Lung (tissue), 17 donors: ENCODE measurements at places on chromosomes 4 and X. TPM values are rescaled to one million over a fixed set of nuclear protein-coding genes. Genes with fewer than 3 reads are reported as not detected.

GRCh38 chr4:47647029-47647428 lies 162.0 kb downstream of the ATP10D start:
- no peak for DNase-seq

DNA sequence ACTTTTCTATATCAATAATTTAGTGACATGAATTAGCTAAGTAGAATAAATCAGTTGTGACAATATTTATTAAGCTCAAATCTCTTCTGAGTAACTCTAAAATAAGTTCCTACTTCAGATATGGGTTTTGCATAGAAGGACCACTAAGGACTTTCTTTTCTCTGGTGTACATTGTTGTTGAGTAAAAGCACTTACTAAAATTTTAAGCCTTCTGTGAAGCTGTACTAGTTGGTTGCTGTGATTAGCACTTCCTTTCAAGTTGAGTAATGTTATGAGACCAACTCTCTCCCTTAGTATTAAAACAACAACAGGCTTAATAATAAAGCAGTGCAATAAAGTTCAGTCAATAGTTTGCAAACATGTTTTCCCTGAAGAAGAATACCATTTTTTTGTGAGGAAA lies 667.4 kb upstream of the NDST4 start:
- no peak for DNase-seq

The SLC6A14 gene
- 38.0 TPM for total RNA-seq

The AMER1 gene
- 4.0 TPM for total RNA-seq

- peak; percentile 53 for DNase-seq
Measured at GRCh38 chrX:136204571-136204970, 46.6 kb downstream of the MAP7D3 start.

GRCh38 chrX:40132751-40133150 lies 35.0 kb upstream of the BCOR start:
- no peak for DNase-seq

The IDS gene
- 39.8 TPM for total RNA-seq

GRCh38 chr4:25799522-25799921 lies 63.3 kb downstream of the SEL1L3 start:
- no peak for DNase-seq

DNA sequence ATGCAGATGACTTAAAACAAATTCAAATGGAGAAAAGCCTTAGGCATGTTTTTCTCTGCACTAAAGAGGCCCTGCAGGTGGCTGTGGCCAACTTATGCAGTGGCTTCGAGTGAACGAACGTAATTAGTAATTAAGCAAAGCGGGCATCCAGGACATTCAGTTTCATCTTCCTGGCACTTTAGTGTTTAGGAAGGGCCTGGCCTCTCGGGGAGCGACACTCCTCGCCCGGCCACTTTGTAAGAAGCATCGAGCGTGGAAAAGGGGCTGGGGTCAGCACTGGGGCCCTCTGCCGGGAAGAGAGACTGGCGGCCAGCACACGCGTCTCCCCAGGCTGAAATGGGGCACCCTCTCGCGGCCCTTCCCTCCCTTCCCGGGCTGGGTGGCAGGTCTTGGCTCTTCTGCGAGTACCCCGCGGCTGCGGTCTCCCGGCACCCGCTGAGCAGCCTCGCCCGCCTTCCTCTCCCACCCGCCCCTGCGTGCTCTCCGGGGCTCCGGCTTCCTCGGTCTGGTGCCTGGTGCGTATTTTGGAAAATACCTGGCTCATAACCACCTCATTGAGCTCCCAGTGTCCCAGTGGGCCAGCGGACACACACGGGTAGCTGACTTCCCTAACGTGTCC lies 677 bp upstream of the CYP4V2 start:
- peak; percentile 62 for DNase-seq

DNA sequence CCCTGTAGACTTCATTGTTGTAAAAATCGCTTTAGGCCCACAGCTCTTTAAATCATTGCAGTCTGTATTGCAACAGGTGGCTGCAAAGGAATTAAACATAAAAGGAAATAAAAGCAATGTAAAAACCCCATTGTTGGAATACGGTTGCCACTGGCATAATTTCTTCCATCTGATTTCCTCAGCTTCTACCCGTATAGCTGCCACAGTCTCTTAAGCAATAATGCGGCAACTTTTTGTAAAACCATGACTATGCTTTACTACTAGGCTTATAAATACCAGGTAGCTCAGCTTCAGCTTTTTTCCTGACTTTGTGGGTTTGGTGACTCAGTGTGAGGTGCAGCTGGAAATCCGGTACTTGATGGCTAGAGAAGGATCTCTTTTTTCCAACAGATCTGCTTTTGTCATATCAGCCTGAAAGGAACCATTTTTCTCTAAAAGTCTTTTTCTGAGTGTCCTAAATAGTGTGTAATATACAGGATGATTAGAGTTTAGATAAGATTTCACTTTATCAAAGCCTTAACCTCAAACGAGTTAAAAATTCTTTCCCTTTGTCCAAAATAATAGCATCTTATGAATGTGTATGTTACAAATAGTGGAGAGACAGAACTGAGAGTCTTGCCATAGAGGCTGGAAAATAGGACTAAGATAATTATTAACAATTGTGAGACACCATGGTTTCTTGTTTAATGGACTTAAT lies 268.0 kb downstream of the ADGRL3 start:
- DNase-seq: no peak

The ATP8A1 gene
- 60.3 TPM for total RNA-seq

- DNase-seq: no peak
Measured at GRCh38 chr4:52367282-52367830, 291.7 kb downstream of the USP46 start.

The WAS gene
- 8.1 TPM for total RNA-seq
